ENCODE measurements at places on chromosomes 6 and 20. TPM values are rescaled to one million over a fixed set of nuclear protein-coding genes. Genes with fewer than 3 reads are reported as not detected.

CLVS2 gene
- not detected for total RNA-seq

CGA gene
- total RNA-seq: not detected

SLC17A9 gene
- 22.9 TPM for total RNA-seq

IBTK gene
- total RNA-seq: 18.0 TPM

NAA20 gene
- 39.4 TPM for total RNA-seq

C6orf163 gene
- 3.0 TPM for total RNA-seq

KIF13A gene
- 57.5 TPM for total RNA-seq

EYS gene
- not detected for total RNA-seq

RUNX2 gene
- 4.3 TPM for total RNA-seq

SPTLC3 gene
- total RNA-seq: 0.15 TPM

LPA gene
- total RNA-seq: not detected

TTK gene
- total RNA-seq: 7.2 TPM

CYP24A1 gene
- total RNA-seq: not detected

VSTM2L gene
- total RNA-seq: 2.5 TPM

ESR1 gene
- not detected for total RNA-seq

MYH7B gene
- total RNA-seq: not detected

PGBD1 gene
- total RNA-seq: 9.1 TPM

BCAS1 gene
- total RNA-seq: not detected

HMGN3 gene
- 44.3 TPM for total RNA-seq

RHAG gene
- not detected for total RNA-seq

TBCC gene
- 33.2 TPM for total RNA-seq

SKIC2 gene
- total RNA-seq: 42.1 TPM

RAD21L1 gene
- not detected for total RNA-seq

CTCFL gene
- not detected for total RNA-seq

APMAP gene
- 132 TPM for total RNA-seq

NTSR1 gene
- total RNA-seq: 0.23 TPM

C4A gene
- 1.8 TPM for total RNA-seq

LST1 gene
- 0.87 TPM for total RNA-seq

HRH3 gene
- not detected for total RNA-seq

SLC22A2 gene
- total RNA-seq: not detected

ERVFRD-1 gene
- total RNA-seq: 2.5 TPM

MCHR2 gene
- not detected for total RNA-seq

DLK2 gene
- total RNA-seq: 0.92 TPM

PNLDC1 gene
- not detected for total RNA-seq
